Pancreas (tissue), 10 donors: ENCODE measurements at places on chromosomes 2 and 18.

- no peak for DNase-seq
Observed at GRCh38 chr2:228700638-228701037, 519.2 kb upstream of the SPHKAP start.

- no peak for DNase-seq
Observed at GRCh38 chr18:11008505-11008904, 140.9 kb downstream of the PIEZO2 start.

DNA sequence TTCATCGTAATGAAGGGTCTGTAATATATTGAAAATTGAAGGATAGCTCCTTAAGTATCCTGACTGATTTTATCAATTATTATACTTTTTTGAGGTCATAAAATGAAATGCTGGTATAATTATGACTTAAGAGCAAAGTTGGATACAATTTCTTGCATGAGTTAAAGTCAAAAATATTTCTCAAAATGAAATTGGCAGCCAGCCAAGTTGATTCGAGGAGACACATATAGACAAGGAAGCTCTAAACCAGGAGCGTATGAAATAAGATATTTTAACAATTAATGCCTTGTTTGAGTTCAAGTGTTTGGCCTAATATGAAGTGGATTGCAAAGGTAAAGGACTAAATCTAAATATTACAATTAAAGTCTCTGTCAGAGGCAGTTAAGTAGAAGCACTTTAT lies 260.4 kb upstream of the DSEL start:
- DNase-seq: no peak

GRCh38 chr2:147623328-147623727 lies 221.5 kb upstream of the ACVR2A start:
- DNase-seq: no peak

DNA sequence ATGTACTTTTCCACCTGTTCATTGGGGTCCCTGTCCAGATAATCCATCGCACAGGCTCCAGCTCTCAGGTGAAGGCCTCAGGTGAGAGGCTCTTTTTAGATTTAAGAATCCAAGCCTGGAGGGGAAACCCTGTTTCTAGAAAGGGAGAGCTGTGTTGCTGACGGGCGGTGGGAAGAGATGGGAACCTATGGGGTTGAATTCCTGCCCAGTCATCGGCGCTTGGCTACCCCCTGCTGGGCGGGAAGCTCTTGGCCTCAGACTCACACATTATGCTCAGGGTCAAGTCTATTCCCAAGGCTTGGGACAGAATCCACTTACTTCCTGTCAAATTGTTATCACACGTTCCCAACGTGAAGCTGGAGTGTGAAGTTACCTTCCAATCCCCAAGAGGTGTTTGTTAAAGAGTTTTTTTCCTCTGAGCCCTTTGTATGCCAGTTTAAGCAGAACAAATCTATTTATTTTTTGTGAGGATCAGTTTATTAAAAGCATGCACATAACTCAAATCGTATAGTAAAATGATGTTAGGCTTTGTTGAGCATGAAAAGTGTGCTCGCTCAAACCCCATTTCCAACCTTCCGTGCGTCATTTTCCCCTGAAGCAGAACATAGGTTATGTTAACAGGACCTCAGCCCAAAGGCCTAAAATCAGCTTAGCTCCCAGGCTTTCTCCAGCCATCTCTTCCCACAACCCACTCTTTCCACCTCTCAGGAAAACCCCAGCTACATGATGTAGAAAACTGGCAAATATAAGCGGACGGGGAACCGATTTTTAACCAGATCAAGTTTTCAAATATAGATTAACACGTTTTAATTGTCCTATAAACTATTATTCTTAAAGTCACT lies 181.7 kb upstream of the ETAA1 start:
- DNase-seq: peak; percentile 80

DNA sequence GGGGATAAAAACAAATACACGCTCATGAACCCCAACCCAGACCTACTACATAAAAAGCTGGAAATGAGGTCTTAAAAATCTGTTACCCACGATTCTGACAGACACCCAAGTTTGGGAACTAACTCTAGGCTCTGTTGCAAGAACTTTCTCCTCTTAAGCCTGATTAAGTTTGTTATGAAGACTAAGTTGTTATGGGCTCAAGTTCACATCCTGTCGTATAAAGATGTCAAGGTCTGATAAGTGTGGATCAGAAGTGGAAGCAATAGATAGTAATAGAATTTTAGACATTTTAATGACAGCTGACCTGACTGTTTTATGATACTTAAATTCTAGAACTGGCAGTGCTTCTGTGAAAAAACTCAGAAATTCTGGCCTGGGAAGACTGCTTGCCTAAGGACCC lies 43.2 kb downstream of the LPIN2 start:
- no peak for DNase-seq

GRCh38 chr18:11884396-11885030 lies 23.6 kb downstream of the MPPE1 start:
- no peak for DNase-seq

- DNase-seq: no peak
Observed at GRCh38 chr2:226187616-226188015, 612.0 kb downstream of the IRS1 start.

- no peak for DNase-seq
Observed at GRCh38 chr18:12470382-12471075, 62.8 kb downstream of the PRELID3A start.

- no peak for DNase-seq
Observed at GRCh38 chr2:165268754-165269153, 29.5 kb downstream of the SCN2A start.

DNA sequence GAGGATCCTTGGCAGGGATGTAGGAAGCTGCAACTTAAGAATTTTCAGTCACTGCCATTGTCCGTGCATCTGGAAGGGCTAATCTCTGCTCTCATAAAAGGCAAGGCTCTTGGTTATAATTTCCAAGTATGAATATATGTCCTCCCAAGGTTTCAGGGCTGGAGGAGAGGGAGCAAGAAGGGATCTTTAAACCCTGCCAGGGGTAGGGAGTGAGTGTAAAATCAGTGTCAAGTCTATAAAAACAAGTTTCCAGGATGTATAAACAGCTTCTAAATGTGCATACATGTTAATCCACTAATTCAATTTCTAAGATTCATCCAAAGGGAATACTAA lies 110.2 kb upstream of the CYRIA start:
- no peak for DNase-seq

GRCh38 chr18:10006311-10006893 lies 92.6 kb downstream of the VAPA start:
- DNase-seq: no peak

- no peak for DNase-seq
Observed at GRCh38 chr2:145771525-145771924, 1251.6 kb upstream of the ZEB2 start.

GRCh38 chr18:7572822-7573221 lies 5.7 kb downstream of the PTPRM start:
- DNase-seq: no peak

- no peak for DNase-seq
Observed at GRCh38 chr2:64932371-64933216, 56.6 kb upstream of the SLC1A4 start.

DNA sequence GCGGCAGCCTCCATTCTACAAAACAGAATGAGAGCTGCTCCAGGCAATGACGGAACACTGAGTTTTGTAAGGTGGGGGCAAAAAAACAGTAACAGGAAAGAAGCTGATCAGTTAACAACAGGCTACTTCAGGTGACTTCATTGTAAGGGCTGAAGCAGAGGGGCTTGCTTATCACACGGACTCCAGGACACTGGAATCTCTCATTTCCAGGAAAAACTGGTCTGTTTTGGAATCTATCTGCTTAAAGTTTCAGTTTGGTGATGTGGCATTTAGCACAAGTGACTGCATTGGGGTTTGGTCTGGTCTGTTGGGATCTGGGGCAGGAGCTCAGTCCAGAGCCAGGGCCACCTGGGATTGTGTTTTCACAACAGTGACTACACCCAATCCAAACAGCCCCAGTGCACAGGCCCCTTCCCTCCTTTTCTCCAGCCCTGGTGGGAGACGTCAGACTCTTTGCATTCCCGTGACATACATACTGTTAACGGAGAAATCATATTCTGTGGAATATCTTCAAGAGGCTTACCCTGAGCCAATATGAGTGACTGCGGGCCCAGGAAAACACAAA lies 14.1 kb downstream of the AMER3 start:
- no peak for DNase-seq

- DNase-seq: no peak
Observed at GRCh38 chr18:5439986-5440696, 103.7 kb downstream of the EPB41L3 start.

DNA sequence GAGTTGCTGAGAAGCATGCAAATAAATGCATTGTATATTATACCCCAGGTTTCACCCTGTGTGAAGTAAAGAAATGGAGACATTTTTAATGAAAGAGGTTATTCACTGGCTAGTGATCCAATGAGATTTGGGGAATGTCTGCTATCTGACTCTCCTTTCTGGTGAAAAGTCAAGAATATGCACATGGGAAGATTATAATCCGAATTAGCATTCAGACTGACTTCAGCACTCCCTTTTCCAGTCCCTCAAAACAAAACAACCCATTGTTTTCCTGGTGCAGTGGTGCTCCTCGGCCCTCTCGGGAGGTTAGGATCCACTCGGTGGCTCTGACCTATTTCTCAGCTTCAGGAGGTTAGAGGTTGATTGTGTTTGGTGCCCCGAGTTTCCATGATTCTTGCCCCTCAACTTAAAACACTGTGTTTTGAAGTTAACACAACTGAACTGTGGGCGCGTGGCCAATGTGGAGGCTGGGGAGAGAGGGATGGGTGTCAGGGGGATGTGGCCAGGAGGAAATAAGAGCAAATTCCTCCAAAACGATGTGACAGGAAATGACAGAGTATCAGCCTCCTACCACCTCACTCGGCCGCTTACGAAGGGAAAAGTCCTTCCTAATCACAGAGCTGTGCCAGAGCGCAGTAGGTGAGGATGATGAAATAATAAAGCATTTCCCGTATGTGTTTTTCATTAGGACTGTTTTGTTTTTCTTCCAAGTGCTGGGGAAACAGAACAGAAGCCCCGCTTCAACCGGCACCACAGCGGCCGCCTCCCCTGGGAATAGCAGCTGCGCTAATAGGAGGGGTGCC lies 440.1 kb downstream of the MTX2 start:
- no peak for DNase-seq

DNA sequence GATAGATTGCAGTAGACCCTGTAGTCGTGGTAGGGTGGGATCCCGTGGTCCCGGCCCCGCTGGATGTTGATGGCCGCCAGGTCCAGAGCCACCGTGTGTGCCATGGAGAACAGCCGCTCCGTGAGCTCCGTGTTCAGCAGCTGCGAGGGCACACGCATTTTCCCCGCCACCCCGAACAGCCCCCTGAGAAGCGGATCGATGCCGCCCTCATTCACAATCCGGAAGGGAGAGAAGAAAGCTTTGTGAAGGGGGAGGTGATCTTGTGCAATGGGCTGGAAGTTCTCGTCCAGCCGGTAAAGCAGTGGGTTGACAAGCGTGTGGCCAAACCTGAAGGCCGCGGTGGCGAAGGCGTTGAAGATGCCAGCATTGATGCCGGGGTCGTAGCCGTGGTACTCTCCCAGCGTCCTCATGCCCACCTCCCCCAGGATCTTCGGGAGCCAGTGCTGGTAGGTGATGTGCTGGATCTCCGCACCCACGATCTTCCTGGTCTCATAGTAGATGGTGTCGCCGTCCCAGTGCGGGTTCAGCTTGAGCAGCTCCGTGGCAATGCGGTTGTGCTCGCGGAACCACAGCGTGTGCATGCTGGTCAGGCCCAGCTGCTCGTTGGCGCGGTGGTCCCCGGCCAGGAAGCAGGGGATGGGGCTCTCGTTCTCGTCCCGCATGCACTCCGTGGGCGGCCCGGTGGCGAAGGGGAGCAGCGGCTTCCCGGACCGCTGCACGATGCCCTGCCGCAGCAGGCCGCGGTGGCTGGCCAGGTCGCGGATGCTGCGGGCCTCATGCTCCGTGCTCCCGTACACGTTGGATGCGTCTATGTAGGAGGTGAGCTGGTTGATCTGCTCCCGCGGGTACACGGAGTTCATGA lies 95.8 kb downstream of the PXDN start:
- DNase-seq: no peak

DNA sequence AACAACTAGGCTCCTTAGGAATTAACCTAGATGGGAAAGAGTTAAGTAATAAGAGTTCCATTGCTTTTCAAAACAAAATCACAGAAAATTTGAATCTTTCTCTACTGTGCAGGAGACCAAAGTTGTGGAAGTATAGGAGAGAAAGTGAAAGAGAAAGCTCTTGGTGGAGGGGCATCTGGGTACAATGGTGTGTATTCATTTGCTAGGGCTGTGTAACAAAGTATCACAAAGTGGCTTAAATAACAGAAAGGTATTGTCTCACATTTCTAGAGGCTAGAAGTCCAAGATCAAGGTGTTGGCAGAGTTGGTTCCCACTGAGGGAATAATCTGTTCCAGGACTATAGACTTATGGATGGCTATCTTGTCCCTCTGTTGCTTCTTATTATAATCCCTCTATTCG lies 50.5 kb upstream of the GORASP2 start:
- no peak for DNase-seq

DNA sequence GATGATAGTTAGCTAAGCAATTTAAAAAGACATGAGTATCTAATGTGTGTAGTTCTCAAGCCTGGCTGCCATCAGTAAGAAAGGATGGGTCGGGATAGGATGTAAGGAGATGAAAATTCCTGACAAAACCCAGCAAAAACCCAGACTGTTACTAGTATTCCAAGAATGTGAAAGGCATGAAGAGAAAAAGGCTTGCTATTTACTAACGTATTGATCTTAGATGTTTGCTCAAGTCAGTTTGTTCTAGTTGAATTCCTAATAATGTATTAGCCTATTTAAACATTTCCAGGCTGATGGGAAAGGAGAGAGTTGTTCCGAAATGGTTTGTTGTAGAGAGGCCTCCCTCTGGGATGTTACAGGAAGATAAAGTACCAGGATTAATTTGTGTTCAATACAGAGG lies 88.2 kb downstream of the ZNF532 start:
- no peak for DNase-seq

- no peak for DNase-seq
Observed at GRCh38 chr2:229431327-229431954, 160.4 kb upstream of the PID1 start.

- DNase-seq: no peak
Observed at GRCh38 chr18:9726936-9727335, 18.8 kb downstream of the RAB31 start.

DNA sequence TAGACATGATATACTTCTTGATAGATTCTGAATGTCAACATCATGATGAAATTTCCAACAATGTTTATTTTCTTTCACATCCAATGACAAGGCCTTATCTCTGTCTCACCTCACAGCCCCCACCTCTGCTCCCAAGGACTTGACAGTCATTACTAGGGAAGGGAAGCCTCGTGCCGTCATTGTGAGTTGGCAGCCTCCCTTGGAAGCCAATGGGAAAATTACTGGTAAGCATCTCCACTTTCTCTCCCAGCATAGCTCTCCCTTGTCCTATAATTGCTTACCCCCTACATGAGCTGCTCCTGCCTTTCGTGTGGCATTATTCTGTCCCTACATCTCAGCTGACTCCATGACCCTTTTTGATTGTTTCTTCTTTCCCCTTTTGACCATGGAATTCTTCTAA lies 821.8 kb downstream of the MBD2 start:
- no peak for DNase-seq
